Hematopoietic multipotent progenitor cell treated with erythropoietin and hydrocortisone succinate and interleukin-3 and kit ligand, for 8 days (in vitro differentiated cells): ENCODE measurements at places on chromosomes 12 and 14.

DNA sequence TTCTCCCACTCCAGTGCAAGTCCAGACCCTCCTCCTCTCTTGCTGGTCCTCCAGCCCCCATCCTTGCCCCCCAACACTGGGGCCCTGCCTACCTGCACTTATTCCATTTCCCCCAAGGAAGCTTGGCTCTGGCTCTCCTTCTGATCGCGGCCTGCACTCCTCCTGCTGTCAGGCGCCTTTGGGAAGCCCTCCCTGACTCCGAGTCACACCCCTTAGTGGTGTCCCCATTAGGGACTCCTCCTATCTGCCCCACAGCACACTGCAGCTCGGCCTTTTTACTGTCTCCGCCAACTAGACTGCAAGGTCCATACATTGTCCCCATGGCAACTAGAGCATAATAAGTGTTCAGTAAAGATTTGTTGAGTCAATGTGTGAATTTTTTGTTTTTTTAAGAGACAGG lies 32.9 kb downstream of the FIGNL2 start:
- DNase-seq = no peak

DNA sequence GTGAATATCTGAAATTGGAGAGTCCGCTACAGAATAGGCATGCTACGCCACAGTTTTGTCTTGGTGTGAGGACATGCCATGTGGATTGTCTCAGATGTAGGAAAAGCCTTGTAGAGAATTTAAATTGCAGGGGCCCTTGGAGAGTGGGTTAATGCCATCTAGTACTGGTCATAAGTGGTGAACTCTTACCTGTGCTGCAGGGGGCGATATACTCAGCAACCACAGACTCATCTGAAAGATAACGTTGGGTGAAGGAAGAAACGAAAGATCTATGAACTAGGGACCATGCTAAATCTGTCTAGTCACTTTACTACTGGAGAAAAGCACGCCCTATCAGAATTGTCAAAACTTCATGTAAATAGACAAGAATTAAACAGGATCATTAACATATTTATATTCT lies 33.7 kb upstream of the A2M start:
- DNase-seq = no peak

DNA sequence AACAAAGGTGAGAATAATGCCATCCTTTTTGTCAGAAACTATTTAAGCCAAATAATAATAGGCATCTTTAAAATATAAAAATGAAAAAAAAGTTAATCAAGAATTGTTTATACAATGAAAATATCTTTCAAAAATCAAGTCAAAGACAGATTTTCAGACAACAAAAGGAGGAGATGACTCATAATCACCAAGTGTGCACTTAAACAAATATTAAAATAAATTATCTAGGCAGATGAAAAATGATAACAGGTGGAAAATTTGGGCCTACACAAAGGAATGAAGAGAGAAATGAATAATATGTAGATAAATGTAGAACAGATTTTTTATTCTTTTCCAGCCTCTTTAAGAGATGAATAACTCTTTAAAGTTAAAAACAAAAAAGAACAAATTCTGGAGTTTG lies 250.0 kb upstream of the PLEKHG7 start:
- DNase-seq = no peak

- no peak for DNase-seq
Measured at GRCh38 chr14:59320361-59320760, 131.9 kb downstream of the DAAM1 start.

GRCh38 chr12:54390176-54390667 lies 5.7 kb upstream of the ZNF385A start:
- DNase-seq = no peak
